Naive thymus-derived CD4-positive, alpha-beta T cell (primary cell): ENCODE measurements at places on chromosomes 5 and 9. TPM values are rescaled to one million over a fixed set of nuclear protein-coding genes. Genes with fewer than 3 reads are reported as not detected.

The VPS13A gene
- polyA plus RNA-seq, result 4.0 TPM

DNA sequence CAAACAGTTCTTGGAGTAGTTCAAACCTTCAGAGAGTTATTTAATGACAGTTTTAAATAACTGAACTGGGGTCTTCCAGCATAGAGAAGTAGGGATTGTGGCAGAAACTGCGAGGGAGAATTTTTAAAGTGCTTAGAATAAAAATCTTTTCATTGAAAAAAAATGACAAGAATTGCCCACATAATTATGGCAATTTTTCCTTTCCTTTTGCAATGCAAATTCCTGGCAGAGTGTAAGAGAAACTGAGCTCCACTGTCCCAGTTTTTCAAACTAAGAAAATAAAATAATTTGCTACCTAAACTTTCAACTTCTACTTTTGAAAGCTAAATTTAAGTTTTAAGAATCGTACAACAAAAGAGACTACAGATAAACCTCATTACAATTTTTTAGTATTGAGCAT is 2.3 kb upstream of the PTGER4 start:
- H3K4me3 ChIP-seq, result no peak overlapping the region
- H3K27ac ChIP-seq, result peak overlapping the region; percentile 99
- no peak for DNase-seq
- H3K36me3 ChIP-seq, result peaks cover 23% of the 10 kb centered on the region

The FGF1 gene
- not detected for polyA plus RNA-seq

DNA sequence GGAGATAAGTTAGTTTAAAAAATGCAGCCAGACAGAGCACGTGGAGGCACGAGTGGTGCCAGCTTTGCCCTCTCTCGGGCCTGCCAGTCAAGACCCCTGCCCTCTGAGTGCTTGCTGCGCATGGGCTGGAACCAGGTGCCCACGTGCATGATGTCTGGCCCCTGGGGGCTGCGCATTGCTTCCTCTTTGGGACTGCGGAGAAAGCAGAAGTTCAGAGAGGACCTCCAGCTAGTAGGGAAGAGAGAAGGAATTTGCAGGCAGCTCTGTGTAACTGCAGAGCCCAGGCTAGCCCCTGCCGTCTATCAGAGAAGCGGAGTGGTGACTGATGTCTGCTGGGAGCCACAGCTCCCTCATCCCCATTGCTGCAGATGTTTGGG is 9.7 kb upstream of the RNU6ATAC start:
- H3K4me3 ChIP-seq, result no peak overlapping the region
- no peaks in the 10 kb centered on the region for H3K4me1 ChIP-seq
- DNase-seq, result no peak
- no peak overlapping the region for H3K27ac ChIP-seq

DNA sequence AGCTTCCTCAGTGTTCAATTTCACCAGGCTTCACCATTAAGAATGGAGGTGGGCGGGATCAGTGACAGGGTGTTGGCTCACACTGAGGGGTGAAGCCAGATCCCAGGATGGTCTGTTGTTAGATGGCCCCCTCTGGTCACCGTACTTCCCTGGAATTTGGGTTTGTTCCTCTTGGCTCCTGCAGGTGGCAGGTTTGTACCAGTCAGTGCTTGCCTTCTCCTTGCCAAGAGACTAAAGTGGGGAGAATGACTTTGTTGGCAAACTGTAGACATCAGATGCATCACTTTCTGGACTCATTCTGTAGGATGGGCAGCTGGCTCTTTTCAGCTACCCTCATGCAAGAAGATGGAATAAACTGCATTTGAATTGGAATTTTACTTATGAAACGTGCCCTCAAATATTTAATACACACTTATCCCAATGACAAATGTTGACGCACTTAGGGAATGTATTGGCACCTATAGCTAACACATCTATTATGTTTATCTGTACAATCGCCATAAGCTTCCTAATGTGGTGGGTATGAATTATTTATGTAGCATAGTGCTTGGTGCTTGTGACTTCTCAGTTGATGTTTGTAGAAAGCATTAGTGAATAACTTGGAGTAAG is 31.4 kb upstream of the ANKRD55 start:
- DNase-seq, result no peak
- no peak overlapping the region for H3K27ac ChIP-seq

- no peak for DNase-seq
- H3K4me1 ChIP-seq, result no peaks in the 10 kb centered on the region
- H3K27ac ChIP-seq, result no peak overlapping the region
- H3K27me3 ChIP-seq, result no peaks in the 10 kb centered on the region
- no peak overlapping the region for H3K4me3 ChIP-seq
- H3K36me3 ChIP-seq, result no peaks in the 10 kb centered on the region
These were observed 61.0 kb downstream of the GALNT10 start for GRCh38 chr5:154251529-154251928.

The TNFAIP8 gene
- polyA plus RNA-seq, result 261 TPM
